Activated CD4-positive, alpha-beta memory T cell treated with anti-CD3 and anti-CD28 coated beads for 36 hours (primary cell): ENCODE measurements at places on chromosomes 13 and 19.
A peak's percentile ranks its signal among the peaks of the same experiment; 100 is the strongest.

DNA sequence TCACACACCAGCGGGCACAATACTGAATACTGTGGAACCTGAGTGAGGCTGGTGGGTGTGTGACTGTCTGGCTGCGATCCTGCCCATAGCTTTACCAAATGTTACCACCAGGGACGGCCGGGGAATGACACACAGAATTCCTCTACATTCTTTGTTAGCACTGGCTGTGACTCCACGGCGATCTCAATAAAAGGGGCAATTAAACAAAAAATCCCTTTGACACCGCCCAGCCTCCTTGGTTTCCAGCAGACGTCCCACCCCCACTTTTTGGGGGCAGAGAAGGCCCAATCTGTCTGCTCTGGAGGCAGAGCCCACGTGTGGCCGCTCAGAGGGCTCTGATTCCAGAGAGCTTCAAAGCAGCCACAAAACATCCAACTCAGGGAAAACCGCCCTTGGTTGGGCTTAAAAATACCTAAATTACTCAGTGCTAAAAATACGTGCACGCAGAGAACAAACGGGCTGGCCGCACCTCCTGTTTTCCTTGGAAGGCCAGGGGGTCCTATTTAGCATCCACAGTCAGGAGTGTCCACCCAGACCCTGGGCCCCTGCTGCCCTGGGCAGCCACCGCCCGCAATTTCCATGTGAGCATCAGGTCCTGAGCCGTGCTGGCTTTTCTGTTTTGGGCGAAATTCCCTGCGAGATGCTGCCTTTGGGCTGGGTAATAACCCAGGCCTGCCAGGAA is 47.8 kb downstream of the GADD45B start:
- no peak for DNase-seq

GRCh38 chr13:106528718-106529414 is 6.6 kb downstream of the EFNB2 start:
- no peak for DNase-seq

DNA sequence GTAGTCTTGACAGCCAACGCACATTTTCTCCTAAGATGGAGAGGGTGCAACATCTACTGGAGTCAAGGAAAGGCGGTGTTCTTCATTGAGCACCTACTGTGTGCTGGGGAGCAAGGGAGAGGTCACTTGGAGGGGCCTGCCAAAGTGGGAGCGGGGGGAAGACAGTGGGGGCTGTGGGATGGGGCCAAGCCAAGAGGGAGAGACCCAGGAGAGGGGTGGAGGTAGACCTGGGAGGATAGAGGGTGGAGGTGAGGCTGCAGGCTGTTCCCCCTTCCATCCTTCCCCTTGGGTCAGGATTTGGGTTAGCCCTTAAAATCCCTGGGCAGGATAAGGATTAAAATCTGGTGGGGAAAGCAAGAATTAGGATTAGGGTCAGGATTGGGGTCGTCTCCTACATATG is 1.7 kb upstream of the PLPP2 start:
- DNase-seq = no peak

DNA sequence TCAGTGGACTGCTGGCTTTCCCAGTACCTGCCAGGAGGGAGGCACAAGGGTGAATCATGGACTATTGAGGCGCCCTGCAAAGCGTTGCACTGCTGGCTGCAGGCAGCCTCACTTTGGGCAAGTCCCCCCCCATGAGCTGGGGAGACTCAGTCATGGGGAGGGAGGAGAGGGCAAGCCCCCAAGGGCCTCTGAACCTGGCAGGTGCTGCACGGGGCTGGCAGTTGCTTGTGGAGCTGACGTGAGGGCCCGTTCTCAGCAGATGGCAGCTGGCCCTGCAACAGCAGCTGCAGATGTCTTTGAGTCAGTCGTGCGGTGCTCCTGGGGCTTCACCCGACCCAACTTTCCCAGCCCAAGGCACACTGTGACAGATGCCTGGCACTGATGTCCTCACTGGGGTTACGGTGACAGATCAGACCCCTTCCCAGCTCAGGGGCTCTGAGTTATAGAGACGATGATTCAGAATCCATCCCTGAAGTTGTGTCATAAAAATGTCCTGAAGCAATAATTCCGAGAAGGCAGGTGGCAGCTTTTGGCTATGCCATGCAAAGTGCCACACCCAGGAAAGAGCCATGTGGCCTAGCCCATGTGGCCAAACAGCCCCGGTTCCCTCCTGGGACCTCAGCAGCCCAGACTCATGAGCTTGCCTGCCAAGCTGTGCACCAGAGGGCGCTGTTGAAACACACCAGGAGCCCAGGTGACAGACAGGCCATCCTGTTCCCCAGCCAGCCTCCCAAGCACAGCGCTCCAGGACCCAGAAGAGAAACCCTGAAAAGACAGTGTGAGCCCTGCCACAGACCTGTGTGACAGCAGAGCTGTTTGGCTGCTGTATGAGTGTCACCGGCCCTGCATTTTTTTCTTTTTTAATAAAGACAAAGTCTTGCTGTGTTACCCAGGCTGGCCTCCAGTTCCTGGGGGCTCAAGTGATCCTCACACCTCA is 53.6 kb upstream of the LDLR start:
- peak; percentile 91 for DNase-seq

DNA sequence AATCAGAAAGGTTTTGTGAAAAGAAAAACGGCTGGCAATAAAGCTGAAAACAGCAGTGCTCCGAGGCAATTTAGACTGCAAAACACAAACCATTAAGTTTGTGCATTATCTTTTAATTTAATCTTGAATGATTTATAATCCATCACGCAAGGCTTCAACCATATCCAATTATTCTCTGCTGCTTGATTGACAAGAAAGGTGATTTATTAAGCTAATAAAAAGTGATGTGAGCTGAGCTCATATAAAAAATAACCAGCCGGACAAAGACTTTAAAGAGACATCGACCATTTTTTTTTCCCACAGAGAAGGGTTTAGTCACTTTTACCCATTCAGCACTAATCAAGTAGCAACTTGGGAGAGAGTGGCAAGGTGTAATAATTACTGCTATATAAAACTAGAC is 33.6 kb downstream of the TSHZ3 start:
- no peak for DNase-seq

- DNase-seq = peak; percentile 58
Observed at GRCh38 chr19:16368385-16369305, 44.0 kb downstream of the KLF2 start.

DNA sequence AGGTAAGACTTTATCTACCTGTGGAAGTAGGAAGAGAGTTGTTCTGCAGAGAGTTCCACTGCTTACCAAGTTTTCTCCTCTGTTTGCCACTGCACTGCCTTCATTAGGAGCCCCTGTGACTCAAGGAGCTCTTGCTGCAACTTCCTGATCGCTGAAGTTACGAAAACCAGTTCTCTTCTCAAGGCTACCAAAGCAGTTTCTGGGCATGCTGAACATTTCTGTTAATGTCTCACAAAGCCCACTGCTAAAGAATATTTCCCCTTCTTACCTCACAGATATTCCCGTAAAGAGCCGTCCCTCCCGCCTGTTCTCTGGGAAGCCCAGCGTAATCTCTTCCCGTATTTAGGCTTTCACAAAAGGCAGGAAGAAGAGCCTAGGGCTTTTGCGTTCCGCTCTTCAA is 82.6 kb upstream of the OXGR1 start:
- no peak for DNase-seq

DNA sequence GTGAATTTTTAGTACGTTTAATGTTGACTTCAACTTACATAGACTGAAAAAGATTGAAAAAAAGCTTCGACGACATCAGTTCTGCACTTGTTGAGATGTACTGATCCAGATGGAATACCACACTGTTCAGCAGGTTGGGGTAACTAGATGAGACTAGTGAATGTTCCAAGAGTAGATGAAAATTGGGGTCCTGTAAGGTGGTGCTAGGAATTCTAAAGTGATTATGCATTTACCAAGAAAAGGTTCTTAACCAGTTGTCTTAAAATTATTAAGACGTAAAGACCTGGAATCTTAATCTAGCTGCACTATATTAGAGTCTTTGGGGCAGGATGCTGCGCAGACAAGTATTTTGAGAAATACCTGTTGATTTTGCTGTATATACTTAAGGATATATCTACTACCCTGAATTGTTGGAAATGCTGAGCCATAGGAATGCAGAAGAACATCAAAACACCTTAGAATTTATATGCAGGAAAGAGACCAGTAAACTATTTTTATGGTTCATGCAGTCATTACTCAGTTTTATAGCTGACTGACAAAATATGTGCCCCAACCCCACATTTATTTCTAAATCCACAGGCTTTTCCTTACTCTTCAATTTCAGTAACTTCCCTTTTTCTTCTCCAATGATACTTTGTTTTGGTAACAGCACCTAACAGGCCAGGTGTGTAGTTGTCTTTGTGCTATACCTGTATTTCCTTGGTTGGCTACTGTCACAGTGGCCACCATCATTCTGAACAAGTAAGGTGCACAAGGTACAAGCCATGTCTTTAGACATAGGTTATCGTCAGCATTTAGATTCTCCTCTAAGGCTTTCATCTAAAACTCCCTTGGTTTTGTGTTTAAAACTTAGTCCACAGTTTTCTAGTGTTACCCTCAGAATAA is 8.6 kb downstream of the MIR17HG start:
- DNase-seq = no peak

DNA sequence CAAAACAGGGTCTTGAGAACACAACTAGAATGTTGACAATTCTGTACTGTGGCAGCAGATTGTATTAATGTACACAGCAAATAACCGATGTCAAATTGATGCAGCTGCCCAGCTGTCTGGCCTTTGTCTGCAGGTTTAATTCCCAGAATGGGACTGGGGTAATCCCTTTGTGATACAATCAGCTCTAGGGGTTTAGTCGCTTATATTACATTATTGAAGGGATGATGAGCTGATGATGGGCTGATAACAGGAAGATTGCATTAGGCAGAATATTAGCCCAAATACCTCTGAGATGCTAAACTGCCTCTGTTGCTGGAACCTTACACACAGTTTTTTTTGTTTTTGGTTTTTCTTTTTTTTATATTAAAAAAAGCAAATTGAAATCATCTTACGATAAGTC is 265.0 kb downstream of the RBM26 start:
- DNase-seq = no peak

GRCh38 chr13:51044023-51044665 is 66.9 kb downstream of the C13orf42 start:
- DNase-seq = no peak

DNA sequence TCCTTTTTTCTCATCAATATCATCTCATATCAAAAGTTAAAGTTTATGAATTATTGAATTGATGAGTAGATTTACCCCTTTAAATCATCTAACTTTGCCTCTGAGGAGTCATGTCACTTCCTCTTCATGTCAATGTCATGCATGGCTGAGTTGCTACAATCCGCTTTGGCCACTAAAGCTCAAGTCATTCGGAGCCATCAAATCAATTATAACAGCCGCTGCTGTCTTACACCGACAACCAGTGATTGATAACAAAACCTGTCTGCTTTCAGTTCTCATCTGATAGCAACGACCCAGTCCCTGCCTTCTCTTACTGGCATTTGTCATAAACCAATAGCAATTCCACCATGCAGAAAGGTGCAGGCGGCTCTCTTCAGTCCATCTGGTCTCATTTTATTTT is 429.3 kb downstream of the DIAPH3 start:
- peak; percentile 16 for DNase-seq

DNA sequence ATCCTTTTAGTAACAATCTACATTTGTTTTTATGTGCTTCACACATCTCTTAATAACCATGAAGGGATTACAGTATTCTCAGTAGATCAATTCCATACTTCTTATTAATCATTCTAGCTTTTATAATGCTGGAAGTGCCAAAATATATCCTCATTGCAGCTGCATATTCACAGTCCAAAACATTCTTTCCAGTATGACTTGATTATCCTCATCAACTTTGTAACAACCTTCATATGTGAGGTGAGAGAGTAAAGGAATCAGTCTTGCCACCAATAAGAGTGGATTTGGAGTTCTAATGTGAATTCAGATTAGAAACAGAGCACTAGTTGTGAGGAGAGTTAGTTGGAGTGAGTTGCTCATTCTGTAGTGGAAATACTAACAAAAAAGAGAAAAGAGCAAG is 208.0 kb upstream of the SPRY2 start:
- DNase-seq = no peak

DNA sequence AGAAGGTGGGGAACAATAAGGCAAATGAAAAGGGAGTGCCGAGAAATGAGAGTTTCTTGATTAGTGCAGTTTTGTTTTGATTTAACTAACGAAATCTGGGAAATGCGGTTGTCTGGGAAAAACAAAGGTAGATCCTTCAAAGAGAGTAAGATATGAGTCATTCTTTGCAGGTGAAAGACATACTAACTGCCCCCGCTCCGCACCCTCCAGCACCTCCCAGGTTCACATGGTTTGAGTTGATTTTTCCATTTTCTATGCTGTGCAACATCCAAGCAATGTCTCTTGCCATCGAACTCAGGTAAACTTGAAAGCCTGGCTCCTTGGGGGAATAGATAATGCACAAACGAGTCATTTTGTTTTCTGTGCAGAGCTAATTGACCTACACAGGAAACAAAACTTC is 84.1 kb upstream of the KLF12 start:
- peak; percentile 29 for DNase-seq

DNA sequence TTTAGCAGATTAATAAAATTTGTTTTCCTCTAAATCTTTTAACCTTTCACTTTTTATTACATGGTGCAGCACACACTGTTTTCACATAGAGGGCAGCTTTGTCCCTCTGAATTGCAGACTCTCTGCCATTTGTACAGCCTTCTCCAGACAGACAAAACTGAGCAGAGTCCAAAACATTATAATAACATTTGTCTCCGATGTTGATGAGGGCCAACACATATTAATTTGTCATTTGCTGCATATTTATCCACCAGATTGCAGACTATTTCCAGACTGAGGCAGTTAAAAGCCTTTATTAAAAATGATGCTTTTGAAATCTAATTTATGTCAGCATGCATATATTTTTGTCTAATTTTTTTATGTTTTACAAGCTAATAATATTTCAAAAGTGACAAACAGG is 1251.9 kb upstream of the SLC10A2 start:
- DNase-seq = no peak

DNA sequence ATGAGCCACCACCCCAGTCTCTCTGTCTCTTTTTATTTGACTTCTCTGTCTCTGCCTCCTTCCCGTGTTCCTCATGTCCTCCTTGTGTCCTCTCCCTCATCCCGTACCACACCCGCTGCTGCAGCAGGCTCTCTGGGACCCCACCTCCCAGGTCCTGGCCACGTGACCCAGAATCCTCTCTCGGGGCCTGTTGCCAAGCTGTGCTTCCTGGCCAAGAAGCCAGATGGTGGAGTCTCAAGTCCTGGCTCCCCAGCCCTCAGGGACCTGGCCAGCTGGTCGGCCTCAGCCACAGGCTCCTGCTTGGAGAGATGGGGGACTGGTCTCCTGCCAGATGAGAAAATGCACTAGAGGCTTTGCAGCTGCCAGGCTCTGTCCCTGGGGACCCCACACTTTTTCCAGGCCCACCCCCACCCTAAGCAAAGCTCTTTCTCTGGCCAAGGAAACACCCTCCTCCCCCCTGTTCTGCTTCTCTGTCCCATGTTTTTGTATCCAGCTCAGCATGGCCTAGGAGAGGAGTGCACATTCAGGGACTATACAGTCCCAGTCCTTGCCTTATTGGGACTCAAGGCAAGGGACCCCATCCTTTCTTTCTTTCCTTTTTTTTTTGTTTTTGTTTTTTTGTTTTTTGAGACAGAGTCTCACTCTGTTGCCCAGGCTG is 34.3 kb upstream of the SHKBP1 start:
- no peak for DNase-seq

- DNase-seq = no peak
Observed at GRCh38 chr19:50890422-50891252, 17.4 kb downstream of the KLK2 start.
